SW480 (cell line): ENCODE measurements at places on chromosomes 3 and 15.
A peak's percentile ranks its signal among the peaks of the same experiment; 100 is the strongest.

DNA sequence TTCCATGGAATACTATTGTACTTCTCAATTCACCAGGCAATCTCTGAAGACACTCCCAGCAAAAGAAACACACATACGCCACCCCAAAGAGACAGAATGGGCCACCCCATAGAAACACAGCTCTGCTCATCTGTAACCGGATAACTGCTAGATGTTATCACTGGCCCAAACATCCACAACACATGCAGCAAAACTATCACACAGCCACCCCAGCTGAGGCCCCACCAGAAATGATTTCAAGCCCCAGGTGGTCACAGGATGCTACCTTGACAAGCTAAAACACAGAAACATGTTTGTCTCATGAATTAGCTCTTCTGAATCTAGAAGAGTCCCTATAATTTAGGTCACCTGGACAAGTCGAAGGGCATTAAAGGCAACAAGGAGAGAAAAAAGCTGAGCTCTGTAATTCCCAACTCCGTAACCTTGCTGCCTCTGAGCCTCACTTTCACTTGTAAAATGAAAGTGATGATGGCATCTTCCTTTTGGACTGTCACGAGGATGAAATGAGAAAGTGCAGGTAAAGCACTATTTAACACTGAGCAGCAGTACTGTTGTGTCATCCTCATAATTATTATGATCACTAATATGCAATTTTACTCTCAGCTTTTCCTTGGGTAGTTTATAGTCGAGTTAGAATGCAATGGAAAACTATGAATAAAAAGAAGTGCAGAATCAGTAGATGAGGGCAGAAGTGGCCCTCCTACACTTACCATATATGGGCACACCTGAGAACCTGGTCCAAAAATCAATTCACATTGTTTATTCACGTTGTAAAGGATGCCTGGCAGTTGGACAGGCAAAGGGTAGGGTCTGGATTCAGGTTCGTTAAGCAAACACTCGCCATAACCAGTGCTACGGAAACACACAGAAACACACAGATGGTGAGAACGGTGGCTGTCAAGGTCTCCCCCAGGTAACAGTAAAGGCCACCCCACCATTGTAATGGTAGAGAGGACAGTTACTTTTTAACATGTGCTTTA lies 38.6 kb downstream of the ADAMTS9 start:
- no peak for DNase-seq

DNA sequence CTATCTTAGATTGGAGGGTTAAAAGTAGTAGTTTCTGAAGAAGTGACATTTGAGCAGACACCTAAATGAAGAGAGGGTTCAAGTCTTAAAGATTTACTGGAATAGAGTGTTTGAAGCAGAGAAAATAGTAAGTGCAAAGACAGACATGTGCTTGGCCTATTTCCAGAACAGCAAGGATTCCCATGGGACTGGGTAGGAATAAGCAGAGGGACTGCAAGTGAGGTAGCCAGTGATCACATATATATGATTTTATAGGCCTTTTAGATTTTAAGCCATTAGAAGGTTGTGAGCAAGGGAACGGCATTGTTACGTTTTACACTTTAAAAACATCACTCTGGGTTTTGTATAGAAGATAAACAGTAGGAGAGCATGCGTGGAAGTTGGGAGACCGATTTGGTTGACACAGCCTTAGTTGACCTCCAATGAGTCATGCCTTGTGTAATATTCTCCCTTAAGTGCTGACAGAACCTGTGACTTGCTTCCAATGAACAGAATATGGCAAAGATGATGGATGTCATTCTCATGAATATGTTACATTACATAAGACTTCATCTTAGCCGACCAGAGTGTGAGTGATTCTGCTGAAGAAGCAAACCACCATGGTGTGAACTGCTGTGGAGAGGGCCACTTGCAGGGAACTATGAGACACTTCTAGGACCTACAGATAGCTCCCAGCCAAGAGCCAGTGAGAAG lies 37.1 kb upstream of the SLC4A7 start:
- peak; percentile 13 for DNase-seq

GRCh38 chr3:3853544-3853943 lies 54.3 kb downstream of the LRRN1 start:
- no peak for DNase-seq

GRCh38 chr15:42199126-42199525 lies 9.0 kb downstream of the VPS39 start:
- no peak for DNase-seq

DNA sequence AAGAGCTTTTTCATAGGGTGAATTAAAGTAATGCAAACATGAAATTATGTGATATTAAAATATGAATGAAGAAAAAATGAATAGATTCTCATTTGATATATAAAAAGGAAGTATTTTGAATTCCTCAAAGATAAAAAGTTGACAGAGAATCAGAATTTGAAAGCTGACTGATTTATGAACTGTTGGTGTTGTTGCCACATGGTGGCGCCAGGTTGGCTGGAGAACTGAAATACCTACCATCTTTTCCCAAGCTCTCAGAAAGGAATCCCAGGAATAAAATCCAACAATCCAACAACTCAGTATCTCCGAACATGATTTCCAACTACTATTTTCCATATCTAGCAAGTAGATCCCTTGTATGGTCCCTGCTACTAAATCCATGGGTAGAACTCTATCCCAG lies 3.1 kb downstream of the MYRIP start:
- peak; percentile 21 for DNase-seq

DNA sequence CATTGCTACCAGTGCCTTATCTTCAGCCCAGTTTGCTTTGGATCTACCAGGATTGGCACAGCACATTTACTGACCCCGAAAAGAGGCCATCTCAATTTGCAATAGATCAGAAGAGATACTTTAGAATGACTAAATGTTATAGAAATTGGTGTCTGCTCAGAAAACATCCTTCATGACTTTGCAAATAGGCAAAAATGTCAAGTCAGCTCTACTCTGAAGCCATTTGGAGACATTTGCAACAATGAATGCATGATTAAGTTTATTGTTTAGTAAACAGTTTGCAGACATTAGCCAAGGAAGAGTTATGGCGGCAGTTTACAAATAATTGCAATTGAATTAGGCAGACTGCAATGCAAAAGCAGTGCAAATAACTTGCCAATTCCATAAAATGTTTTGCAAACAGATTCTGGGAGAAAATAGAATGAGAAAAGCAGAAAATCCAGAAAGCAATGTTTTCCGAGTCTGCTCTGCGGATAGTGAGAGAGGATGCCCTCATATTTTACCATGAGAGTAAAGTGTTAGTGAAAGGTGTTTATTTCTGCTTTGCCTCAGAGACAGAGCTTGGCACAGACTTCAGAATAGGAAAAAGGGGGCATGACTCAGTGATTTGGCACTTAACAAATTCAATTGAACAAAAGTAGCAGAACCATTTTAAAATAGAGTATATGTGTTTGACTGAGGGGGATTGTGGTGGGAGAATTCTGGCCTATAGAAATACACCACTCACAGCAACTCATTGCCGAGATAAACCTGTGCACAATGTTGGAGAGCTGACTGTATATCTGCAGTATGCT lies 334.9 kb upstream of the NR2F2 start:
- no peak for DNase-seq

GRCh38 chr3:47423548-47424145 lies 42.8 kb downstream of the PTPN23 start:
- no peak for DNase-seq

DNA sequence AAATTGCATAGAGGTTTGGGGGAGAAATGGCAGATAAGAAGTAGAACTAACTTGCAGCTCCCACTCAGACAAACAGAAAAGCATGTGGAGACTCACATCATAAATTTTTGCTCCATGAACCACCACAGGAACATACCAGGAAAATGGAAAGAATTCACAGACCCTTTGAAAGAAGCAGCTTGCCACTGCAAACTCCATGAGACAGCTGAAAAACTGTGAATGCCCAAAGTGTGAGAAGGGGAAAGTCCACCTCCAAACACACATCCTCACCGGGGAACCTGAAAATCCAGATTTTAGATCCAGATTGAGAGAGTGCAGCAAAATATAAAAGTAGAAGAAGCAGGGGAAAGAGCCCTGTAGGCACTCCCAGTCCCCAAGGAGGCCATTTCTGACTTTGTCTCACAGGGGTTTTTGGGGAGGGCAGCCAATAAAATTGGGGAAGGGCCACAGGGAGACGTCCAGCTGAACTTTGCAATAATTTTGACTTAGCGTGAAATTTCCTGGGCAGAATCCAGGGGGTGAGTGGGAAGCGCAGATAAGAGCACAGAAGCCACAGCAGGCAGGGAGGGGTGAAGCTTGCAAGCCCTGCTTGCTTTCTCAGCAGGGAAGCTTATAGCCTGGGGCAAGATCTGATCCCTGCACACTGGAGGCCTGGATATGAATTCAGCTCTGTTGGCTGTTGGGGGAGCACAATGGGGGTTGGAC lies 183.4 kb upstream of the UBE2E2 start:
- DNase-seq = no peak

DNA sequence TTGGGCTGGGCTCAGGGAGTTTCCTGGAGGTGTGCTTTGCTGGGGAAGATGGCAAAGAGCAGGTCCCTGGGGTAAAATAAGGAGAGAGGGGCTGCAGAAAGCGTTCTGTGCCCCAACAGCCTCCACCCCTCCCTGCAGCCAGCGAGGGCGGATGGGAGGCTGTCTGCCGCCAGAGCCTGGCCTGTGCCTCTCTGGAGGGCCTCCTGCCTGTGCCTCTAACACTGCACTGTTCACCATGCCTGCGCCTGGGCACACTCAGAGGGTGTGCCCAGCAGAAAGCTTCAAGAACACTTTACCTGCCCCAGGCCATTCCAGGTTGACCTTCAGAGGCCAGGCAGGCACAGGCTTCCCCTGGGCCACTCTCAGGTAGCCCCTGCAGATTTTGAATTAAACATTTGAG lies 77.7 kb upstream of the KLF13 start:
- no peak for DNase-seq

- DNase-seq = no peak
These were observed 145.8 kb downstream of the CBLB start for GRCh38 chr3:105722943-105723556.

DNA sequence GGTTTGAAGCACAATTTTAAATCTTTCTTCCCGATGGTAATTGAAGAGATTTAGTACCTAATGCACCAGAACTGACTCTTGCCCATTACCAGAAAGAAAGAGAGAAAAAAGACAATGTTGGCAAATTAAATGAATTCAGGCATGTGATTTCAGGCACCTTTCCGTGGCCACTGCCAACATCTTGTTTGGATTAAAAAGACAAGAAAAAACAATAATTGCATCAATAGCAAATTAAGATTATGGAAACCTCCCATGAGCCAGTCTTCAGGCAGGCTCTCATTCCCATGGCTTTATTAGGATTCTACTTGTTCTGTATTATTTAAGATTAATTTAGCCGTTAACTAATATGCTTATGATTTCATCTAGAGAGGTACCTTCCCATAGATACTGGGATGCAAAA lies 193.0 kb downstream of the GREM1 start:
- no peak for DNase-seq

DNA sequence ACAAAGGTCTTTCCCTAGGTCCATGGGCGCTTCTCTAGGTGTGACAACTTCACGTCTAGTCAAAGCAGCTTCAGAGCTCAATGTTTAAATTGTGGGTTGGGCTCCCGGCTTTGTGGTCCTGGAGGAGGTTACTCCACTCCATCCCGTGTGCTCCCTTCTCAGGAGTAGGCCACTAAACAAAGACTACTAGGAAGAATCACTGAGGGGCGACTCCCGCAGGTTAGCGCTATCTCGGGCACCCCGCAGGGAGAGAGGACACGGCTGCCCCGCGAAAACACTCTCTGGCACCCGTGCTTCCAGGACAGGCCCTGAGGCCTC lies 500 bp downstream of the PARP6 start:
- DNase-seq = peak; percentile 40

DNA sequence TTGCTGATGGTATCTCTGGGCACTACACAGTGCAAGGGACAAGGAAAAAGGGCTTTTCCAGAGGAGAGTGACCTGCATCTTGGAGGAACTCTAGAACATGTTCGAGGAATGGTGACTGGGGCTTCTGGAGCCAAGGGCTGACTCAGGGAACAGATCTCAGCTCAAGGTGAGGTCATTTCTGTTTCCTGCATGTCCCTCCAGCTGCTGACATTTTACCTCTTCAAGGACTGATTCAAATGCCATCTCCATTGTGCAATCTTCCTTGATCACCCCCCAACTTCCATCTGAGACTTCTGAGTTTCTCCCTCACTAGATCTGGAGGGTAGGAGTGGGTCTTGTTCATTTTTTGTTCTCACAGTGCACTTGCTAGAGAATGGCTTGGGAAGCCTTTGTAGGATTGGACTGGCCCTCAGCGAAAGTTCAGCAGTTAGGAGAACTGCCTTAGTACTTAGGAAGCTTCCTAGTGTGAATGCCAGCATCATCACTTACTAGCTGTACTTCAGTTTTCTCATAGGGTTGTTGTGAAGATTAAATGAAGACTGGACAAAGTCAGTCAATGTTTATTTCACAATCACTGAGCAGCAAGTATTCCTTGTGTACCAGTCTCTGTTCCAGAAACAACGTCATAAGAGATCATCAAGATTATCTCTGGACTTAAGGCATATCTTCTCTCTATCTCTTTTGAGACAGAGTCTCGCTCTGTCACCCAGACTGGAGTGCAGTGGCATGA lies 2.6 kb upstream of the IDH3A start:
- DNase-seq = no peak
